Activated CD4-positive, CD25-positive, alpha-beta regulatory T cell (primary cell): ENCODE measurements at places on chromosomes 11 and 22.

DNA sequence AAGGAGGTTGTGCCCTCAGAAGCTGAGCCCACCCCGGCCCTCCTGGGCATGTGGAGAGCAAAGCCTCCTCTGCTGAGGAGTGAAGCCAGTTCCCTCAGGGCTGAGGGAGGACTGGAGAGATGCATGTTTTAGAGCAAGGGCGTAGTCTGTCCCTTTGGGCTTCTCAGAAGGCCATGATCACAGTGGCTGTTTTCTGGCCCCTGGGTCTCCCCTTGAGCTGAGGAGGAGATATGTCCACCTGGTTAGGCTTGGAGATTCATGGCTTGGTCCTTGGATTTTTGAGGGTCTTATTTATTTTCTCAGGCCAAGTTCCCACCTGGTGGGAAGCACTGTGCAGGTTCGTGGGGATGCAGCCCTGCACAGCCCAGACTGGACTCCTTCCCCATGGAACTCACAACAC, 46.5 kb upstream of the THY1 start:
- DNase-seq, result no peak

- no peak for DNase-seq
Measured at GRCh38 chr11:132177106-132177505, 806.7 kb downstream of the NTM start.

DNA sequence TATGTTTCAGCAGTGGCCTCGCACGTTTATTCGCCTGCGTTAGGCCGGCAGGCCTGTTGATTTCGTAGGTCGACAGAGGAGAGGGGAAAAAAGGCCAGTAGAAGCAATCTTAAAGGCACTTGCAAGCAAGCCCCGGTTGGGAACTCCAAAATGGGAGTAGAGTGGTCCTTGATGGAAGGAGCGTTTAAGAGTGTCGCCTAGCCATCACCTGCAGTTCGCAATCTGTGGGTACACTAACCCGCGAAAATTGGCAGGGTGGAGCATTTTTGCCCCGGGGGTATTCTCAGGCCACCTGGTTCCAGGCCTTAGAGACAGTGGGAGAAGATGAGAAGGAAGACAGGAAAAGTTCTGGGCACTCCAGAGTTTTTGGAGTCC, 1.1 kb downstream of the EWSR1 start:
- no peak for DNase-seq

- DNase-seq, result no peak
Measured at GRCh38 chr22:40511604-40512003, 124.9 kb downstream of the MRTFA start.

DNA sequence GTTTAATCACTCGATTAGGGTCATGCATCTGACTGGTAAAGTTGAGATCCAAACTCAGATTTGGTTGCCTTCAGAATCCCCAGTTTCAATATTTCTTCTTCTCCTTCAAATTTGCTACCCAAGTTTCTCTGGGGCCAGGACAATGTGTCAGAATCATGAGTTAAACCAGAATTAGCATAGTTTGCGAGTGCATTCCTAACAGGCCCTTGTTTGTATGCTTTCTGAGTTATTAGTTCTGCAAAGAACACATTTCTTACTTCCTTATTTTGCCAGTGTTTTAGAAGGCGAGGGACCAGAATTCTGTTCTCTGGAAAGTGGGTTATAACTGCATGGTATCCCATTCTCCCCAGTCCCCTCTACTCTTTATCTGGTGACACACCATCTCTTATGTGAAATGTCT, 112.0 kb downstream of the ARL14EP start:
- DNase-seq, result no peak

- DNase-seq, result no peak
Measured at GRCh38 chr22:45185718-45186514, 22.2 kb downstream of the NUP50 start.

- no peak for DNase-seq
Measured at GRCh38 chr11:18254781-18255361, 6.4 kb upstream of the SAA2 start.
